ENCODE measurements at places on chromosomes 11 and 22.

DNA sequence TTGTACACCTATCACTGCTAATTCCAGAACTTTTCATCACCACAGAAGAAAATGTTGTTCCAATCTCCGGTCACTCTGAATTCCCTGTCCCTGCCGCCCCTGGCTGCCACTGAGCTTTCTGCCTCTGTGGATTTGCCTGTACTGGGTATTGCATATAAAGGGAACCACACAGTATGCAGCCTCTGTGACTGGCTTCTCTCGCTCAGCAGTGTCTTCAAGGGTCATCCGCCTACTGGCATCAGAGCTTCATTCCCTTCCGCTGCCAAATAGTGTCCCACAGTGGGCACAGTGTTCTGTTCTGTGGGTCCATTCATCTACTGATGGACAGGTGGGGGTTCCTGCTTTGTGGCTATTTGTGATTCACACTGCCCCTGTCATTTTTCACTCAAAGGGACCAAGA lies 5.3 kb downstream of the DHCR7 start:
- no peak for DNase-seq

DNA sequence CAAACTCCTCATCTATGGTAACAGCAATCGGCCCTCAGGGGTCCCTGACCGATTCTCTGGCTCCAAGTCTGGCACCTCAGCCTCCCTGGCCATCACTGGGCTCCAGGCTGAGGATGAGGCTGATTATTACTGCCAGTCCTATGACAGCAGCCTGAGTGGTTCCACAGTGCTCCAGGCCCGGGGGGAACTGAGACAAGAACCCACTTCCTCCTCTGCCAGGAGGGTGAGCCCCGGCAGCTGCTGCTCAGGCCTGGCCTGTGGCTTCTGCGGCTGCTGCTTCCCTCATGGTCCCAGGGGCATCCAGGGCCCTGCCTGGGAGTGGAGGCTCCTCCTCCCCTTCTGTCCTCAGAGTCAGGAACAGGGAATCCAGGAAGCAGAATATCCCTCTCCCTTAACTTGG lies 98.4 kb downstream of the ZNF280B start:
- DNase-seq = no peak

GRCh38 chr22:45962756-45963324 lies 14.1 kb downstream of the WNT7B start:
- DNase-seq = no peak

GRCh38 chr11:79077702-79078330 lies 363.0 kb downstream of the TENM4 start:
- no peak for DNase-seq

DNA sequence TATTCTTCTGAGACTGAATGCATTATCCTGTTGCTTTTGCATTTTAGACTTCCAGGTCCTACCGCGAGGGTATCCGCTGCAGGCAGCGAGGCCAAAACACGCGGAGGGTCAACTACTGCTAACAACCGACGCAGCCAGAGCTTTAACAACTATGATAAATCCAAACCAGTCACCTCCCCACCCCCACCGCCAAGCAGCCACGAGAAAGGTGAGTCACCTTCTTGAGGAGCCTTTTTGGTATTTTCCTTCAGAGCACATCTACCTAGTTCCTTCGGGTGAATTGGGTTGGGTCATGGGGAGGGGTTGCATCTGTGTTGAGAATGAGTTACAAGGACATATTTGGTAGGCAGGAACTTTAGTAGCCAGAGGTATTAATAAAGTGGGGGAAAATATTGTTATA lies 179.8 kb downstream of the NAV2 start:
- no peak for DNase-seq

DNA sequence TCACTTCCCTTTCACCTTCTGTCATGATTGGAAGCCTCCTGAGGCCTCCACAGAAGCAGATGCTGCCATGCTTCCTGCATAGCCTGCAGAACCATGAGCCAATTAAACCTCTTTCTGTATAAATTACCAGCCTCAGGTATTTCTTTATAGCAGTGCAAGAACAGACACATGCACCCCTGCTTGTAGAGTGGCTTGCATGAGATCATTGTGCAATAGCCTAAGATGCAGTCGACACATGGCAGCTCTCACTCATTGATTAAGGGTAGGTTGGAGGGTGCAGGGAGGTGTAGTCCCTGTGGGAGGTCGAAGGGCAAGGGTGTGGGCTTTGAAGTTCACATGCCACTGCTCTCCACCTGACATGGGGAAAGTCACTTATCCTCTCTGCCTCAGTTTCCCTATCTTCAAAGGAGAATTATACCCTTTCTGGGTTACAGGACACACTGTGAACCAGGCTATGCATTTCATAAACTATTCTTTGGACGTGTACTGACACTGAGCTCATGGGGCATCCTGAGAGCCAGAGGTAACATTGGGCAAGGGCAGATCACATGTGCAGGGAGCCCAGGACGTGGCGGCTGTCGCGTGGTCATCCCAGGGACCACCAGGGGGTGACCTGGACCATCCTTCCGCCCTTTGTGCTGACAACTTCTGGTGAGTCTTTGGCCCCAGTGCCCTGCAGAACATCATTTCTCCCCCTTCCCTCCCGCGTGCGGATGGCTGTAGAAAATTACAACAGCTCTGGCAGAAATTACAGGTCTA lies 69.2 kb upstream of the SHANK2 start:
- no peak for DNase-seq

DNA sequence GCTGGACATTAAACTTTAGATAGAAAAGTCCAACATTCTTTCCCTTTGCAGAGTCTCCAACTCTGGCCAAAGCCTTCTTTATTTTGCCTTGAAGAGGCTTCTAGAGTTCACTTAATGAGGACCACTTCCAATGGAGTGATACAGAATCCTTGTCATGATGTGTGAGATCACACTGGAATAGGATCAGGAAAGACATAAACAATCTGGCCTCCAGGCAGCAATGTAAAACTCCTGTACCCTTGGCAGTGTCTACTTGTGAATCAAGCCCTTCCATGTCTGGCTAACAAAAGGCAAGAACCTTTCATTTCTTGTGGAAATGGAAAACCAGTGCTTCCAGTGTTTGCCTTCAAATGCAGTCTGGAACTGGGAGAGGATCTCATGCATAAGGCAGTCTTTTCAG lies 56.5 kb upstream of the FIBIN start:
- DNase-seq = no peak

DNA sequence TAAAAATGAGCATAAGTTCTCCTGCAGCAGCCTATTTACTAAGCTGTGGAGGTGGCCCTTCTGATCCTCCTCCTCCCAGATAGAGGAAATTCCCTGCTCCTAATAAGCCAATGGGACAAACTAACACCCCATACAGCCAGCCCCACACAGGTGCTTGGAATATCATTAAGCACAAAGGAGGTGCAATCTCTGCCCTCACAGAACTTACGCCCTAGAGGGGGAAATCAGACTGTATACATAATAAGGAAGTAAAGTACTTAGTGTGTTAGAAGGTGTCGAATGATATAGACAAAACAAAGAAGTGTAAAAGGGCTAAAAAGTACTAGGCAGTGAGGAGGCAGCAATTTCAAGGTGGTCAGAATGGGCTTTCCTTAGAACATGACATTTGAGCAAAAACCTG lies 5.8 kb downstream of the MS4A12 start:
- DNase-seq = no peak

DNA sequence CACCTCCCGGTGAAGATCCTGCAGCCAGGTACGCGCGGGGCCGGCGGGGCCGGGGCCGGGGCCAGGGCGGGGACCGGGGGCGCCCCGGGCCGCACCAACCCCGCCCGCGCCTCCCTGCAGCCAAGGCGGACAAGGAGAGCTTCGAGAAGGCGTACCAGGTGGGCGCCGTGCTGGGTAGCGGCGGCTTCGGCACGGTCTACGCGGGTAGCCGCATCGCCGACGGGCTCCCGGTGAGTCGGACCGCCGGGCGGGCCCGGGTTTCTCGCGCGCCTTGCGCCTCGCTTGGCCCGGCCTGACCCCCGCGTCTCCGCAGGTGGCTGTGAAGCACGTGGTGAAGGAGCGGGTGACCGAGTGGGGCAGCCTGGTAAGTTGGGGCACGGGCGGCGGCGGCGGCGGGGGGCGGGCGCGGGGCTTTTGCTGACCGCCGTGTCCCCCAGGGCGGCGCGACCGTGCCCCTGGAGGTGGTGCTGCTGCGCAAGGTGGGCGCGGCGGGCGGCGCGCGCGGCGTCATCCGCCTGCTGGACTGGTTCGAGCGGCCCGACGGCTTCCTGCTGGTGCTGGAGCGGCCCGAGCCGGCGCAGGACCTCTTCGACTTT lies 531 bp downstream of the PIM3 start:
- no peak for DNase-seq

- no peak for DNase-seq
Measured at GRCh38 chr11:79018371-79018849, 422.4 kb downstream of the TENM4 start.

DNA sequence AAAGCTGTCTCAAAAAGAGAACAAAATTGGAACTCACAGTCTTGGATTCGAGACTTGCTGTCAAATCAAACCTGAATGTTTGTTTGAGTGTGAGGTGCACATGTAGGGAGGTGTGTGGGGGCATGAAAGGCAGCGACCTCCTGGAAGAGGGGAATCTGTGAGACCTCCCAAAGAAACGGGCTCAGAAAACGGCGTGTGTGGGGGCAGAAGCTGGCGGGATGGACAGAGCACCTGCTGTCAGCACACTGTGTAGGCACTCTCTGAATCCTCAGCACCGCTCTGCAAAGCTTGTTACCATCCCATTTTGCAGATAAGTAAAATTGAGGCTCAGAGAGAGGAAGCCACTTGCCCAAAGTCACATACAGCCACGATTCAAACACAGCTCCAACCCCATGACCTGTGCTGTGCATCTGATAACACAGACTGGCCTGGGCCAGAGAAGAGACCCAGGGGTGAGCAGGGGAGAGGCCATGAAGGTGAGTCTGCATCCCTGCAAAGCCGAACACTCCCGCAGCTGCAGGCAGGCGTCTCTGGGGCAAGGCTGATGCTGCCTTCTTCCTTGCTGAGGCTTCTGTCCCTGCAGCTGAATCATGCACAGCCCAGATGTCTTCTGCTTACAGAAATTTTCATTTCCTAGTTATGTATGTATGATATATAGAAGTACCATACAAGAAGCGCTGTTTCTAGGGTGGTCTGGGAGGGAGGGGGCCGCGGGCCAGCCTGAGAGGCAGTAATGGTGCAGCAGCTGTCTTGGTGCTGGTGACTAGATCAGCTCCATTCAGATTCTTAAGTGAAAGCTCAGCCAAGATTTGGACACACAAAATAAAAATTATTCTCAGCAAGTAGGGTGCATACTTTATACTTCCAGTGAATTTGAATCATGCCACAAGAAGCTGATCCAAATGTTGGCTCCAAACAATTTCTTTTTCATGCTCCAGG lies 67.3 kb upstream of the SHISAL1 start:
- DNase-seq = no peak

- DNase-seq = peak; percentile 38
Measured at GRCh38 chr11:105000797-105001196, 22.2 kb downstream of the CASP5 start.

Measured in central memory CD4-positive, alpha-beta T cell (primary cell).